ENCODE measurements at places on chromosomes 3 and 15.

DNA sequence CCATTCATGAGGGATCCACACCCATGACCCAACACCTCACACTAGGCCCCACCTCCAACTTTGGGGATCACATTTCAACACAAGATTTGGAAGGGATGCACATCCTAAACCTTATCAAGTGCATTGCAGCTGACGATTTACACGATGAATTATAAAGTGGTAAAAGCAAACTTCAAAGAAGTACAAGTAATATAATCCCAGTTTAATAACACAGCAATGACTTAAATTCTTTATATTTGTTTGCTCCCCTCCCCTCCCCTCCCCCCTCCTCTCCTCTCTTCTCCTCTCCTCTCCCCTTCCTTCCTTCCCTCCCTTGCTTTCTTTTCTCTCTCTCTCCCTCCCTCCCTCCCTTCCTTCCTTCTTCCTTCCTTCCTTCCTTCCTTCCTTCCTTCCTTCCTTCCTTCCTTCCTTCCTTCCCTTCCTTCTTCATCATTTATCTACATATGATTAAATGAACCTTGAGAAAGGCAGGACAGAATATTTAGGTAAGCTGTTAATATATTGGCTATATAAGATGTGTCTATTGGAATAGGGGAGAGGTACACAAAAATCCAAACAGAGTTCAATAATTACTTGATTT, 46.3 kb upstream of the CLSTN2 start:
- DNase-seq = no peak

GRCh38 chr3:63687278-63688225, 35.1 kb downstream of the SNTN start:
- DNase-seq = no peak

DNA sequence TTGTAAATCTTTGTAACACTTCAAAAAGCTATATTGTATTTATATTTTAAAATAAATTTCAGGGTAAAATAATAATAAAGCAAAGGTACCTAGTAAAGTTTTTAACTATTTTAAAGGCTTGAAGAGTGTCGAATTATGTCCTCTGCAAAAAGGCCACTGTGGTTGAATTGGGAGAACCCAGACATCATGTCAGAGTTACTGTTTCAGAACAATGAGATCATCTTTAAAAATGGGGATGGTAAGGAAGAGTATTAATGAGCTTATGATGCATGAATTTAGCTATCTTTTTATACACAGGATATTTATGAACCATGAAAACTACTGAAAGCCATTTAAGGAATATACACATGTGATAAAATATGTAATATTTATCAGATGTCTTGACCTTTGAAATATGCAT, 26.3 kb downstream of the KCNMB3 start:
- DNase-seq = no peak

- DNase-seq = no peak
Measured at GRCh38 chr3:99896482-99896881, 78.8 kb downstream of the CMSS1 start.

DNA sequence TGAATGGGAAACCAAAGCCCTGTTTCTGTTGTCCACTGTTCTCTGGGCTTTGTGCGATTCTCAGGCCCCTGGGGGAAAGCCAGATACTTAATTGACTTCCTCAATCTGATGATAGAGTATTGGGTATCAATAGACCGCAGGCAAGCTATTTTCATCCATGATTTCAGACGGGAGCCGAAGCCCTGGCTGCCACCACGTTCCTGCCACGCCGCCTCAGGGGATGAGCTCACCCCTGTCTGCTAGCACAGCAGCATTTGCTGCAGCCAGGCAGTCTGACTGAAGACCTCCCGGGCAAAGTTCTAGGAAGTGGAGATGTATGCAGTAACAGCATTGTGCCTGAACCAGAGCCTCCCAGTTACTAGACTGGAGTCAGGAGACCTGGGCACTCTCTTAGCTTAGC, 69.8 kb downstream of the ISG20 start:
- no peak for DNase-seq

DNA sequence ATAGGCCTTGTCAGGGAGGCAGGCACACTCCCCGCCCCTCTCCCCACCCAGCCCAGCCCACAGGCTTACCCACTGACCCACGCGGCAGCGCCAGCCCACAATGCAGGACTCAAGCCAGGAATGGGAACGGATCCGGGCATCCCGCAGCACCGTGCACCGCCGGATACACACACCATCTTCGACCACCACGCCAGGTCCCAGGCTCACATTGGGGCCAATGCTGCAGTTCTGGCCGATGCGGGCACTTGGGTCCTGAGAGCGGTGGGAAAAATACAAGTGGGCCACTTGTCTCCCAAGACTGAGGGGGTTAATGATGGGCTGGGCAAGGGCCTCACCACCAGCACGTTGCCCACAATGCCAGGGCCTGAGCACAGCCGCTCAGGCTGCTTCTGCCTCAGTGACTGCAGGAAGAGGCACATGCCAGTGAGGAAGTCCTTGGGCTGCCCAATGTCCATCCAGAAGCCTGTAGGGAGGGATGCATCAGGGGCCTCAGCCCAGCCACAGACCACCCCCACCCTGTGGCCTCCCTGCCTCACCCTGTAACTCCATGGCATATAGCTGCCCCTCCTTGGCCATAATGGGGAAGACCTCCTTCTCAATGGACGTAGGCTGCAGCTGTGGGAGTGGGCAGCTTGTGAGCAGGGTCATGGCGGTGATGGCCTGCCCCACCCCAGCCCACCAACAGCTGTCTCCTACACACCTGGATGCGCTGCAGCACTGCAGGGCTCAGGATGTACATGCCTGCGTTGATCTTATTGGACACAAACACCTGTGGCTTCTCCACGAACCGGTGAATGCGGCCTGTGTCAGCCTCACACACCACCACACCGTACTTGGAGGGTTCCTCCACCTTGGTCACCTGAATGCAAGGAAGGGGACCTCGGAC, 1.6 kb downstream of the GMPPB start:
- no peak for DNase-seq
